NCI-H1436 (cell line): ENCODE measurements at places on chromosomes 16 and 17.

- no peak for DNase-seq
Observed at GRCh38 chr17:7463372-7463846, 16.0 kb downstream of the ZBTB4 start.

- peak; percentile 25 for DNase-seq
Observed at GRCh38 chr16:56600398-56600999, 7.9 kb upstream of the MT2A start.

- no peak for DNase-seq
Observed at GRCh38 chr16:27377666-27378485, 24.1 kb upstream of the IL21R start.

DNA sequence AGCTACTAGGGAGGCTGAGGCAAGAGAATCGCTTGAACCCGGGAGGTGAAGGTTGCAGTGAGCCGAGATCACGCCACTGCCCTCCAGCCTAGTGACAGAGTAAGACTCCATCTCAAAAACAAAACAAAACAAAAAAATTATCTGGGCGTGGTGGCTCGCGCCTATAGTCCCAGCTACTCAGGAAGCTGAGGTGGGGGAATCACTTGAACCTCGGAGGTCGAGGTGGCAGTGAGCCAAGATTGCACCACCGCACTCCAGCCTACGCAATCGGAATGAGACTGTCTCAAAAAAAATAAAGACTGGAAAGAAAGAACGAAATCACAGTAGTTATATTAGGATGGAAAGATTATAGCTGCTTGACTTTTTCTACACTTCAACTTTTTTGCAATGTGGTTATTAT is 18.9 kb downstream of the COG1 start:
- DNase-seq, result no peak

DNA sequence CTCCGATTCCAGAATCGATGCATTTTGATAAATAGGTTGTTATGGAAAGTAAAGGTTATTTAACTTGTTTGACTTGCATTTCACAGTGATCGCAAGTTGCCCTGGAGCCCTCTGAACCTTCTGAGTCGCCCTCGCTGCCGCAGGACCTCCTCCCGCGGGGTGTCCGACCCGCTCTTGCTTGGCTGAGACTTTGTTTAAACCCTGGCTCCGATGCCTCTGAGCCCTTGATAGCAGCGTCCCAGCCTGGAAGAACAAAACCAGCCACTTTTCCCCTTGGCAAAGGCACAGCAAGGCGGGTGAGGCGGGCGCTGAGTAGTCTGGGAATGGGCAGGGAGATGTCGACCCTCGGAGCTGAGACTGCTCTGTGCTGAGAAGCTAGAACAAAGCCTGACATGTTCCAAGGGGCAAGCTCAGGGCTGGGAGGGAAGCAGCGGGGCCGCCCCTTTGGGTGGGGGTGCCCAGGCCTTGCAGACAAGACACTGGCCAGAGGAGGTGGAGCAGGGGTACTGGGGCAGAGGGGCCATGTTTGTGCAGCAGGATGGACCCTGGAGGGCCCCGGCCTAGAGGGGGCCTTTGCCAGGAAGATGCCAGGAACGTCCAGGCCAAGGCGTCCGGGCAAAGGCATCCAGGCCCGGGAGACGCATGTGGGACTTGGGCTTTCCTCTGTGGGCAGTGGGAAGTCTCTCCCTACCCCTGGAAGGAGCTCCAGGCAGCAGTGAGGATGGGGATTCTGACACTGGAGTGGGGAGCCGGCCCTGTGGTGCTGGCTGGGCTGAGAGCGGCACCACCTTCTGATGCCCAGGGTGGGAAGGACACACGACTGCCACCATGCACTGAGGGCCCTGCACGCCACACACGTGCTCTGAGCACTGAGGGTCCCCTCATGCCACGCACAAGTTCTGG is 30.3 kb upstream of the CDH15 start:
- DNase-seq, result no peak

- DNase-seq, result no peak
Observed at GRCh38 chr17:45366049-45366448, 49.2 kb upstream of the MAP3K14 start.

DNA sequence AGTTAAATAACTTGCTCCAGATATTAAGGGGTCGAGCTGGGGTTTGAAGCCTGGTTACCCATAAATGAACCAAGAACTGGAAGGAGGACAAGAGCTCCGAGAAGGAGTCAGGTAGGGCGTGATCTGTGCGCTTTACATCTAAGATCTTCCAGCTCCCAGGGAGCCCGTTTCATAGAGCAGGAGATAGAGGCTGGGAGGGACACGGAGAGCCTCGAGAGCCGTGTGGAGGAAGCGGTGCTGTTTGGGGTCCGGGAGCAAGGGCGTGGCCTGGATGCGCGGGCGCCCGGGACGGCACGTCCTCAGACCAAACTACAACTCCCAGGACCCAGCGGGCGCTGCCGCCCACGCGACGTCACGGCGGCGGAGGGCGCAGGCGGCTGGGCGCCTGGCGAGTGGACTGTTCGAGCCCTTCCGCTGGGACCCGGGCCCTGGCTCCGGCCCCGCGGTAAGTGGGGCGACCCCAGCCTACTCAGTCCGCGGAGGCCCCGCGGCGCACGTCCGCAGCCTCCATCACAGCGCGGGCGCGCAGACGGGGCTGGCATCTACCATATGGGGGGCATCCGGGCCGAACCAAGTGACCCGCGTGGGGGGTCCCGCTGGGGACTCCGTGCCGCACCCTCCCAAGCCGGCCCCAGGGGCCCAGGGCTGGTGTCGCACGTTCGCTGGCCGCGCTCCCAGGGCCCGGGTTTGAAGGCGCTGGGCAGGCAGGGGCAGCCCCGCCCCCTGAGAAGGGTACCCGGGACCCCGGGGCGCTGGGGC is at the start of gene BCKDK:
TSS of gene BCKDK (plus strand) at position 352 of the 759 bp plus-strand sequence. CDS start 838 bp downstream, outside the sequence.
- DNase-seq, result peak; percentile 54

DNA sequence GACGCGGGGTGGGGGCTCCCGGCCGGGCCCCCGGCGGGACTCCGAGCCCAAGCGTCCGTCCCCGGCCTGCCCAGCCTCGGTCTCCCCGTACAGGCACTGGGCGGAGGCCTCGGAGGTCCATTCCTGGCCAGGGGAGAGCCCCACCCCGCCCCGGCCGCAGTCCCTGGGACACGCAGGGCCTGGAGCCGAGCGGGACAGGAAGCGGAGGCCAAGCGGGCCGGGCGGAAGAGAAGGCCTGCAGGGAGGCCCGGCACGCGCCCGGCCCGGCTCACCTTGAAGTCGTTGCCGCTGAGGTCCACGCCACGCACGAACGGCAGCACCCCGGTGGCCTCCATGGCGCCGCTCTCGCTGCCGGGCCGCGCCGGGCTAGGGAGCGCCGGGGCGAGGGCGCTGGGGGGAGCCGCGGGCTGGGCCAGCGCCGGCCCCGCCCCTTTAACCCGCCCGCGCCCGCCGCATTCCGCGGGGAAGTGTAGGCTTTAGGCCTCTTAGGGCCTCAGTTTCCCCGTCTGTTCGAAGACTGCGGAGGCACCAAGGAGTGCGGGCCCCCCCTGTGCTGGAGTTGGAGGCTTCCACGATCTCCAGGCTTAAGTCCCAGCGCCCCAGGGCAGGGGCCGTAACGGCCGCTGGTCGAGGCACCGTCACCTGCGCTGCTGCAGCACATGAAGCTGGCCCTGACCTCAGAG is at the start of gene FLII:
TSS of gene FLII (minus strand) at position 383 of the 683 bp plus-strand sequence. CDS start at position 335, 48 bp downstream.
- DNase-seq, result peak; percentile 37

GRCh38 chr17:40470932-40471828 is 27.9 kb downstream of the IGFBP4 start:
- DNase-seq, result no peak
